Kidney epithelial cell (primary cell): ENCODE measurements at places on chromosomes 5 and 9. TPM values are rescaled to one million over a fixed set of nuclear protein-coding genes. Genes with fewer than 3 reads are reported as not detected.

Gene PAIP1
- total RNA-seq, result 151 and 179 TPM in 2 replicates

Gene ZBED3
- 6.0 and 9.8 TPM in 2 replicates for total RNA-seq

Gene FAM200C
- total RNA-seq, result 1.9 and 2.8 TPM in 2 replicates

Gene IFNE
- total RNA-seq, result 0.34 and 1.0 TPM in 2 replicates

Gene CDKN2A
- total RNA-seq, result 1.7 and 3.6 TPM in 2 replicates

Gene FGD3
- 0.41 and 0.46 TPM in 2 replicates for total RNA-seq
